ENCODE measurements at places on chromosomes 7 and 10.

DNA sequence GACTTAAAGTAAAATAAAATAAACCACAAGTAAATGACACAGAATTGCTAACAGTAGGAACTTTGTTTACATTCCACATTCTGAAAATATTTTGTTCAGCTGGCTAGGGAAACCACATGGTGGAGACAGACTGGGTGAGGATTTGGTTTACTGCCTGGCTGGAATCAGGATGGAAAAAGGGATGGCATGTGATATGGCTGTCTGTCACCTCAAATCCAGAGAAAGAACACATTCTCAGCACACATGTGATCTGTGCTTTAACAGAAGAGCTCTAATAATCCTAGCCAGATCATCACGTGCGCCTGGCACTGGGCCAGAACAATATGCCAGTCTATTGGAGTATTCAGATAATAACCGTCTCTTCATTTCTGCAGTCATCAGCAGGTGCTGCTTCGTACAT lies 90.9 kb upstream of the PIP4K2A start:
- DNase-seq: no peak

DNA sequence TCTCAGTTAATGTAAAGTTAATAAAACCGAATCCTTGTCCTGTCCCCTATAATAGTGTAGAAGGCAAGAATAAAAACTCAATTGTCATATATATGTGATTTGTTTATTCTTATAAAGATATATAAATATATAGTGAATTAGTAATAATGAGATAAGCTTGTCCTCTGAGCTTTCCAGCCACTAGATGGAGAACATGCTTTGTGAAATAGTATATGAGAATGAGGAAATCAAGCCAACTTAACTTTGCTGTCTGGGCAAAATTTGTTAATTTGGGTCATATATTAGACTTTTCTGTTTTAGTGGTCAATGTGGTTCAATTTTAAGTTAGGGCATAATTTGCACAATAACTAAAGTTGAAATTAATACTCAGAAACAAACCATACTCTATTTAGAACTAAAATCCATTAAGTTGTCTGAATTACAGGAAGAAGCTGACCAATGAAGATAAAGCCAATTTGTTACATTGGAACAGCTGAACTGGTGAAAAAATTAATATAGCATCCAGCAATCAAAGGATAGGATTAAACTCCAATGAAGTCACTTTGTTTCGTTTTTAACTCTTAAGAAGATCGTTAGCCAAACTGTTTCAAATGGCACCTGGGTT lies 595.0 kb downstream of the ARL4A start:
- DNase-seq: no peak

- DNase-seq: peak; percentile 11
Observed at GRCh38 chr10:1208366-1209311, 152.5 kb downstream of the WDR37 start.

GRCh38 chr10:53395449-53395848 lies 622.9 kb upstream of the MBL2 start:
- no peak for DNase-seq

DNA sequence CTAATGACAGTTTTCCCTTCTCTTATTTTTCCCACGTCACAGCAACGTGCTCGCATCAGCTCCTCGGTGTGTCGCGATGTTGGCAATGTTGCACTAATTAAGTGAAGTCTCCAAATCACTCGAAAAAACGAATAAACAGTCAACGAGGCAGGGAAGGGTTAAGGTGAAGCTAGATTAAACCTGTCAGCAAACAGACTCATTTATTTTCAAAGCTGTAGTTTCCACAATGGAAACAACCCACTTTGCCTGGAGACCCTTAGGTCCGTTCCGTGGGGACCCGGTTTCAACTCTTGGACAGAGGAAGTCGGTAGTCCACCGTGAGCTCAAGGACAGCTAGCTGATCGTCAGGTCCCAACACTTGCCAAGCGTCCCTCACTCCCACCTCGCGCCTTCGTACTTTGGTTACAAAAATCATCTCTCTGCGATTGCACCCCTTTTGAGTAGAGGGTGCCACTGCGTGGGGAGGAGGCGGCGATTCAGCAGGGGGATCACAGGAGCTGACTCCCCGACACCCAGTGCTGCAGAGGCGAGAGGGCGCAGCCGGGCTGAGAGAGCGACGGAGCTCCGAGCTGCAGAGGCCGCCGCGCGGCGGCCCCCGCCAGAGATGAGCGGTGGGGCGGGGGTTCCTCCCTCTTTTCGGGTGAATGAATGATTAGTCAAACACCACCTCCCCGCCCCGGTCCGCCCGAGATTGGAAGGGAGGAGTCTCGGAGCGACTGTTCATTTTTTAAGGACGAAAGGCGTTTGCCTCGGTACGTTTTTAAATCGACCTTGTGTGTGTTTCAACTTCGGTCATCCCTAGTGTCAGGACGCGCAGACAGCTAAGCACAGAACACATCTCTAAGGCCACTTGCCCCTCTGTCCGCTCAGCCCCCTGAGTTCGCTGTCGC lies 1.3 kb upstream of the BMPER start:
- DNase-seq: peak; percentile 70

- DNase-seq: no peak
Observed at GRCh38 chr10:77105761-77106221, 531.8 kb downstream of the KCNMA1 start.

DNA sequence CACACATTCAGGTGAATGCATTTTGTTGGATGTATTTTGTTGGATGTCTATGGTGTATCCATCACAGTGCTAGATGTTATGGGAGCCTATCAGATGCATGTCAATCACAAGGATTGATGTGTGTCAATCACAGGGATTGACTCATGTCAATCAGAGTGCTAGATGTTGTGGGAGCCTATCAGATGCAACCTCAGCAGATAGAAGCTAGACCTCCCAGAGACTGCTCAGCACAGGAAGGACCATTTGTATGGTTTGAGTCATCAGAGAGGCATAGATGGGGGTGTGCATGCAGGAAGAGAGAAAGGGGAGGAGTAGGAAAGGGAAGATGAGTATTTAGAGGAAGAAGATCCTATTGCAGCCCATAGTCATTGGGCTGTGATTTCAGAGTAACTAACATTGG lies 48.3 kb upstream of the PITRM1 start:
- DNase-seq: no peak

- no peak for DNase-seq
Observed at GRCh38 chr10:58511765-58512490, 744 bp upstream of the BICC1 start.

DNA sequence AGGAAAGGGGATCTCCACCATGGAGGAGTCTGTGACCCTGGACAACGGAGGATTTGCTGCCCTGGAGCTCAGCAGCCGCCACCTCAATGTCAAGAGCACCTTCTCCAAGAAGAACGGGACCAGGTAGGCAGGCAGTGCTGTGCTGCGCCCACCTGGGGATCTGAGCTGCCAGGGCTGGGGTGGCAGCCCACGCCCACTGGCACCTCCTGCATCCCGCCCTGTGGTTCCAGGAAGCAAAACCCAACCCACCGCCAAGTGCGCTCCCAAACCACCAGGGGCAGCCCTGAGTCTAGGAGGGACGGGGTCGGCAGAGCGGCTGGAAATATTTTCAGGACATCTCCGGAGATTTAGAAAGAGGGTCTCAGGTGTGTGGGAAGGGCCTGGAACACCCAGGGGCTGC lies 440.3 kb upstream of the FOXK1 start:
- no peak for DNase-seq

DNA sequence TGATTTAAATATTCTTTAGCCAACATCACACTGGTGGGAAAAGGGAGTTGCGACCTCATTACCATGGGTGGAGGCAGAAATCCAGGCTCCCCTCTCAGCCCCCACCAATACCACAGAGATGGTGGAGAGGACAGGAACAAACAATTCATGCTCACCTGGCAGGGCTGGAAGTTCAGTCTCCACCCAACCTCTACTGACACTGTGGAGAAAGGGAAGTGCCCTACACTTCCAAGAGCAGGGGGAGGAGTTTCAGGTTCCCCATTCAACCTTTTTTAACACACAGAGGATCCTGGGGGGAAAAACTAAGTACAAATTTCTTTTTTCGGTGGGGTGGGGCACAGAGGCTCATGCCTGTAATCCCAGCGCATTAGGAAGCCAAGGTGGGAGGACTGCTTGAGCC lies 210.1 kb upstream of the KCTD7 start:
- DNase-seq: no peak

- no peak for DNase-seq
Observed at GRCh38 chr10:58574058-58574457, 61.4 kb downstream of the BICC1 start.

DNA sequence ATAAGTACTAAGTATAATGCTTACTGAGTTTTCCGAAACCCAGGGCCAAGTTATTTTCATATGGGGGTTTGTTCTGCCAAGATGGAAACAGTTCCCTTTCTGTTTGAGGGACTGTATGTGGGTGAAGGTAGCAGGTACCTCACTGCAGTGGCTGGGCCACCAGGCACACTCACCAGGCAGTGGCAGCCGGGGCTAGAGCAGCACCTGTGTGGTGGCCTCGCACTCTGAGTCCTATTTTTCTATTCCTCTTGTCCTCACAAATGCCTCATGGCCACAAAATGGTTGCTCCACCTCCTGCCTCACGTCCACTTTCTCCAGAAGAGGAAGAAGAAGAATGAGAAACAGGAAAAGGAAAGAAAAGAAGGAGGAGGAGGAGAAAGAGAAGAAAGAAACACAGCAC lies 167.3 kb upstream of the SHH start:
- DNase-seq: no peak

GRCh38 chr7:84675633-84676034 lies 481.0 kb upstream of the SEMA3A start:
- DNase-seq: no peak

DNA sequence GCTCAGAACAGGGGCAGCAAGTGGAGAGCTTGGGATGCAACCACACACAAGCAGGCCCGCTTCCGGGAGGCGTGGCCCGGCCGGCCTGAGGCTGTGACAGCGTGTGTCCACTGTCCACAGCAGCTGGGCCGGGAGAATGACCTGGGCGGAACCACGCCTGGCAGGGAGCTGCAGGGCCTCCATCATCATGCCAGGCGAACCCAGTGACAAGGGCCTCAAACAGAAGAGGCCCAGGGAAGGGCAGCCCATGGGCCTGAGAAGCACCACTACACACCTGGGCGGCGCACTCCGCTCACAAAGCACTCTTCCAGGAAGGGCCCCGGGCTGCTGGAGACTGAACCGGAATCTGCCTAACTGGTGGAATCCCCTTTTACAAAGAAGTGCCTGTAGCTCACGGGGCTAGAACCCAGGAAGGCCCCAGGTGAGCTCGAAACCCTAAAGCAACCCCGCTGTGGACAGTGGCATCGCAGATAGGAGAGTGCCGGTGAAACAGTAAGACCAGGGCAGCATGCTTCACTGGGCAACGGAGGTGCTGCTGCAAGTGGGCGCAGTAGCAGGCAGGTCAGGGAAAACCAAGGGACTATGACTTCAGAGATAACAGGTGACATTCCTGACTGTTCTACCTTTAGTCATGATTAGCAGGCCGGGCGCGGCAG lies 66.0 kb downstream of the MAD1L1 start:
- no peak for DNase-seq

DNA sequence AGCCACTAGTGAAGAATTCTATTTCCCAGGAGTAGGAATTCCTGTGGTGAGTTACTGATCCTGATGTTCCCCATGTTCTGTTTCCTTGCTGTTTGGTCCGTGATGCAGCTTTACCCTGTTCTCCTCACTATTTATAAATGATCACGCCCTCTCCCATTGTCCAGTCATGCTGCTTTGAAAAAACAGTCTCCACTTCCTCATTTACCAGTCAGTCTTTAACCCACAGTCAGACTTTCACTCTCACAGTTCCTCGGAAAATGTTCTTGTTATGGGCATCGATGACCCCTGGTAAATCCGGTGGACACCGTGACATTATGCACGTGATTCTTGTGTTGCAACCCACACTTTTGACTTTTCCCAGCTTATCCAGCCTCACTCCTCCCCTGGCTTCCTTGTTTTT lies 14.4 kb downstream of the SCIN start:
- no peak for DNase-seq

- DNase-seq: peak; percentile 27
Observed at GRCh38 chr7:51148216-51148615, 168.4 kb downstream of the COBL start.

DNA sequence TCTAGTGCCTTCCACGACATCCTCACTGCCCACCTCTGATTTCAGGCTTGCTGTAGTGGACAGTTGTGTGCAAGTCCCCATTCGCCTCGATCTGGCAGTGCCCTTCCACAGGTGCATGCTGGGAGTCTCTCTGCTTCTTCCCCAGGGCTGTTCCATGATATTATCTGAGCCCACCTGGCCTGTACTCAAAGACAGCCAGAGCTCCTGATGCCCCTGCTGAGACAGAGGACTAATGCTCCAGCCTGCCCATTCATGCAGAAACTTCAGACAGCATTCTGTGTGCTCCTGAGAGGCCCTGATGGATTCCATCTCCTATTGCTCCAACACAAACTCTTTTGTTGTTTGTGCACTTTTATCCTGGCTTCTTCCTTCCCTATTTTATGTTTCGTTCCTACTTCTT lies 164.8 kb upstream of the PRSS58 start:
- DNase-seq: no peak

- no peak for DNase-seq
Observed at GRCh38 chr10:62426600-62426999, 52.4 kb downstream of the ZNF365 start.

- DNase-seq: no peak
Observed at GRCh38 chr10:114561008-114561523, 97.0 kb downstream of the ABLIM1 start.

GRCh38 chr10:119896061-119896655 lies 3.6 kb downstream of the SEC23IP start:
- no peak for DNase-seq

GRCh38 chr7:127417346-127417745 lies 24.8 kb upstream of the ZNF800 start:
- DNase-seq: no peak

GRCh38 chr7:152189061-152189460 lies 163.6 kb downstream of the GALNT11 start:
- no peak for DNase-seq

- no peak for DNase-seq
Observed at GRCh38 chr7:140249036-140249806, 72.4 kb upstream of the KDM7A start.

DNA sequence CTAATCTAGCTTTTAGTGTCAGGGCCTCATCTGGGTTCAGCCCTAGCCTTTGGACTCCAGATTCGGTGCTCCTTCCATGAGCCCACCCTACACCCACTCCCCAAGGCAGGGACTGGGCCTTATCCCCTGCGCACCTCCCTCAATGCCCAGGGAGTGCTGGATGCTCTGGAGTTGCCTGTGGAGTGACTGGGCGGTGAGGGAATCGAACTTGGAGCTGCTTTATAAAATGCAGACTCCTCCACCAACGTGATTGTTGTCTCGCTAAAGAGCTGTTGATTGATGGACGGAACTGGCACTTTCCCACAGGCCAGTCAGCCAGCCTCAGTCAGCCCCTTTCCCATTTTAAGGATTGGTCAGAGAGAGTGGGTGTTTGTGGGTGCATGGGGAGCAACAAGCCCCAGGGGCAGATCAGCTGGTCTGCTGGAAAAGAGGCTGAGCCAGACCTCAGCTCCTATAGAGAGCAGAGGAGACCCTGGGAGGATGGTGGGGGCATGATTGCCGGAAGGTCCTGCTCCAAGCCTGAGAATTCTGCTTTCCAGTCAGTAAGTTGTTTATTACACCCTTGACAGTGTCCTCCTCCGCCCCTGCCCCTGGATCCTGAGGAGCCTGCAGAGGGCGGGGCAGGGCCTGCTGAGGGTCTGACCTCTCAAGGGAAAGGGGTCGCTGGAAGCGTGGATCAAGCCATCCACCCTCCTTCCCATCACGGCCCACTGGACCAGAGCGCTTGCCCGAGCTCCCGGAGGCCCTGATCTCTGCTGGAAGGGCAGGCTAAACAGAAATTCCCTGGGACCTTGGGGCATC lies 16.7 kb downstream of the UNC5B start:
- no peak for DNase-seq

Measured in H1 (cell line).